LoVo (cell line): ENCODE measurements at places on chromosomes 7 and 10.

- DNase-seq = no peak
Observed at GRCh38 chr7:157784979-157785441, 448.2 kb downstream of the DNAJB6 start.

DNA sequence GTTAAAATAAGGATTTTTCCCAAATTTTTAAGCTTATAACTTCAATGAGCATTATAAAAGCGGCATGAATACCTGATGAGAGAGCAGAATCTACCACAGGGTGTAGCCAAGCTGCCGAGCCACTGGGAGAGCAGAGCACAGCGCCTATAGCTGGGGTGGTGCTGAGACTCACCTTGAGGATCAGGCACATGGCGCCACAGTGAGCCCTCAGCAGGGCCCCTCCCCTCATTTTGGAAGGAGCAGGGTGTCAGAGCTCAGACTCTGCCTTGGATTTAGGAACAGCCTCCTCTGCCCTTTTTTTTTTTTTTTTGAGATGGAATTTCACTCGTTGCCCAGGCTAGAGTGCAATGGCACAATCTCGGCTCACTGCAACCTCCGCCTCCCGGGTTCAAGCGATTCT is 118.6 kb downstream of the SRPK2 start:
- no peak for DNase-seq

GRCh38 chr10:67629461-67629971 is 66.5 kb downstream of the CTNNA3 start:
- no peak for DNase-seq

GRCh38 chr7:2755531-2755930 is 67.5 kb downstream of the AMZ1 start:
- no peak for DNase-seq

- DNase-seq = no peak
Observed at GRCh38 chr7:75711656-75712514, 26.9 kb downstream of the HIP1 start.

- no peak for DNase-seq
Observed at GRCh38 chr10:80805343-80806020, 267.8 kb downstream of the SH2D4B start.

DNA sequence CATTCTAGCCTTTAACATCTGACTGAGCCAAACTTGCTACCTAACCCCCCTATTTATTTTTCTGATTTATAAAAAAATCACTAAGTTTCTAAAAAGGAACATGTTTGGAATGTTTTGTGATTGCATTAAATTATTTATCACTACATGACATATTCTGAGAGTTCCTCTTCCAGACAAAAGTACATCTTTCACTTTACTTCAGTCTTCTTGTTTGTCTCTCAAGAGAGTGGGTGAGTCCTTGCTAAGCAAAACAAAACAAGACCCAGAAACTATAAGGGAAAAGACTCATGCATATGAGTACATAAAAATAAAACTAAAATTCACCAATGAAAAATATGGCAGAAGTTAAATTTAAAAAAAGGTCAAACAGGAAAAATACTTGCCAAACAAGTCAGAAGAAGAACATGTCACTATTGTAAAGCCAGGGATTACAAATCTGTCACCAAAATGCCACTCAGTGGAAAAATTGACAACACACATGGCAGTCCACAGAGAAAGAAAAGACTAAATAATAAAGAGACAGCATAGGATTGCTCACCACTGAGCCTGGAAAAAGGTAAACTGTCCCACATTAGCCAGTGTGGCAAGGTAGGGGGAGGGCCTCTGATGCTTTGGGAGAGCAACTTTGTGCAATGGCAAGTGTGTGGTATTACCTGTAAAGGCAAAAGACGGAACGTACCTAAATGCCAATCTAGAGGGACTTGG is 166.7 kb upstream of the ZNF32 start:
- DNase-seq = no peak

DNA sequence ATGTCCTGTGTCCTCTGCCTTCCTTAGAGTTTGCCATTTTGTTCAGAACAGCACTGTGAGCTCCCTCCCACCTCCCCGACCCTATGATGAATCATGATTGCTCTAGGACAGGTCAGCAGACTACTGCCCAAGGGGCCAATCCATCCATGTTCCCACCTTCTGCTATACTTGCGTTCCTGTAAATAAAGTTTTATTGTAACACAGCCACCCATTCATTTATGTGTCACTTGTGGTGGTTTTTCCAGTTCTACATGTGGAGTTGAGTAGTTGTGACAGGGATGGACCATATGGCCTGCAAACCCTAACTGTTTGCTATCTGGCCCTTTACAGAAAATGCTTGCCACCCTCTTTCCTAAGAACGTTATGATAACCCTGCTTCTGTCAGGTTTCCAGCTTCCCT is 387.8 kb downstream of the SDK1 start:
- DNase-seq = no peak

- no peak for DNase-seq
Observed at GRCh38 chr7:51354434-51354833, 37.8 kb upstream of the COBL start.

GRCh38 chr7:141717450-141717849 is 9.3 kb downstream of the WEE2 start:
- no peak for DNase-seq

DNA sequence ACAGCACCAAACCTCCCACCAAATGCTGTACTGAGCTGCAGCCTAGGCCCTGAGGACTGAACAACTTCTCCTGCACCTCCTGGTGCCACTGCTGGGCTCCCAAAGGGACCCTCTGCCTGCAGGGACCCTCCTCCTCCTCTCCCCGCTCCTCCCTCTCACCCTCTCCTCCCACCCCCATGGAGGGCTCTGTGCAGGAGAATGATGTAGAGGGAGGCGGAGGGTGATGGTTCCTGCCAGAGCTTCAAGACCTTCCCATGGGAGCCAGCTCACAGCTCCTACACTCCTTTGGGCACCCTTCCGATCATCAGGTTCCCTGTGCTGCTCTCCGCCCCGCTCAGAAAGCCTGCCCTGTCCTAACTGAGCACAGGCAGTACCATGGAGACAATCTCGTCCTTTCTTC is 97.7 kb downstream of the PRKAG2 start:
- no peak for DNase-seq

DNA sequence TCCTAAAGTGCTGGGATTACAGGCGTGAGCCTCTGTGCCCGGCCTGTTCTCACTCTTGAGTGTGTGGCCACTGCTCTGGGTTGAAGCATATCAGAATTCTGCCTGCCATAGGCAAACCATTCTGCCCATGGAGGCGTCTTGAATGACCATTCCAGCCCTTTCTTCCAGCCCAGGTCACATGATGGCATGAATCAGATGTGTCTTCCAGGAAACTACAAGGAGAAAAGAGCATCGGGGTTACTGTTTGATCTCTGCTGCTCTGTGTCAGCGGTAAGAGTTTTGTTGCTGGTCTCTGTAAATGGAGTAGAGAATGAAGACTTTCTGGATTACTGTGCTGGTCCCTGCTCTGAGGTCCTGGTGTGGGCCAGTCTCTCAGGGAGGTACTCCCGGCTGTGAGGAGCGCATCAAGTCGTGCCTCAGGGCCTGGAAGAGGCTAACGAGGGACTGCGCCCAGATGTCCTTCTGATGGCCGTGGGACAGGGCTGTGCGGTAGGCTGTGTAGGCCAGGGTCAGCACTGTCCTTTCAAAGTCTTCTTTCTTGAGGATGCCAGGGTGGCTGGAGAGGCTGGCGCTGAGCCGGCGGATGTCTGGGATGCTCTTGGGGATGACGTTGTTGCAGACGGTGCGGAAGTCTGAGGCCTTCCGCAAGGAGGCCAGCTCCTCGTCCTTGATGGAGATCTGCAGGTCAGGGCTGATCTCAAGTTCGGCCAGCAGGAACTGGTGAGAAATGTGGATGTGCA is 5.8 kb upstream of the SLC13A4 start:
- DNase-seq = no peak
